Mesendoderm (in vitro differentiated cells): ENCODE measurements at places on chromosomes 1 and 21.
A peak's percentile ranks its signal among the peaks of the same experiment; 100 is the strongest.

- no peak for DNase-seq
Measured at GRCh38 chr1:58094221-58094620, 452.3 kb downstream of the OMA1 start.

- peak; percentile 55 for DNase-seq
Measured at GRCh38 chr1:86503406-86504136, 34.8 kb downstream of the CLCA1 start.

DNA sequence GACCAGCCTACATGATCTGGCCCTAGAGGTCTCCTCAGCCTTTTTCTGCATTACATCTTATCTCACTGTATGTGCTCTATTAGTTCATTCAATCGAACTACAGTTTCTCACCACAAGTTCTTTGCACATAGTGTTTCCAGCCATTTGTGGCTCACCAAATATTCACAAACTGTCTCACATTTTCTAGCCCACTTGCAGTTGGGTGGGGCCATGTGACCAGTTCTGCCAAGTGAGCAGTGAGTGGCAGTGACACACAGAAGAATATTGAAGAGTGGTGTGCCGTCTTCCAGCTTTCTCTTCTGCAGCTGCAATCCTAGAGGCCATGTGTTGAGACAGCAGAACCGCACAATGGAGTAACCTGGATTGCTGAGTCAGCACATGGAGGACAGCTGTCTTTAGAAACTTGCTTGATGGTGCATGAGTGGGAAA is 103.2 kb upstream of the ZNF644 start:
- DNase-seq, result no peak

GRCh38 chr1:13945856-13946255 is 245.9 kb downstream of the PRDM2 start:
- no peak for DNase-seq

DNA sequence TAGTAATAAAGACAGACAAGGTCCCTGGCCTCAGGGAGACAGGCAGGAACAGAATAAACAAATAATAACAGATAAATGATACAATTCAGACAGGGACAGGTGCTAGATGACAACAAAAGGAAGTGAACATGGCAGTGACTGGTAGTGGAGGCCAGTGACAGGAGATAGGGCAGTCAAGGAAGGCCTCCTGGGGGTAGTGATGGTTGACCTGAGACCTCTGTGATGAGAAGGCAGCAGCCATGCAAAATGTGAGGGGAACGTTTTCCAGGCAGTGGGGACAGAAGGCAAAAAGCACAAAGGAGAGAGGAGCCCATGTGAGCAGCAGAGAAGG is 18.5 kb downstream of the OPTC start:
- DNase-seq, result no peak

- no peak for DNase-seq
Measured at GRCh38 chr21:19236209-19236608, 832.6 kb upstream of the TMPRSS15 start.

DNA sequence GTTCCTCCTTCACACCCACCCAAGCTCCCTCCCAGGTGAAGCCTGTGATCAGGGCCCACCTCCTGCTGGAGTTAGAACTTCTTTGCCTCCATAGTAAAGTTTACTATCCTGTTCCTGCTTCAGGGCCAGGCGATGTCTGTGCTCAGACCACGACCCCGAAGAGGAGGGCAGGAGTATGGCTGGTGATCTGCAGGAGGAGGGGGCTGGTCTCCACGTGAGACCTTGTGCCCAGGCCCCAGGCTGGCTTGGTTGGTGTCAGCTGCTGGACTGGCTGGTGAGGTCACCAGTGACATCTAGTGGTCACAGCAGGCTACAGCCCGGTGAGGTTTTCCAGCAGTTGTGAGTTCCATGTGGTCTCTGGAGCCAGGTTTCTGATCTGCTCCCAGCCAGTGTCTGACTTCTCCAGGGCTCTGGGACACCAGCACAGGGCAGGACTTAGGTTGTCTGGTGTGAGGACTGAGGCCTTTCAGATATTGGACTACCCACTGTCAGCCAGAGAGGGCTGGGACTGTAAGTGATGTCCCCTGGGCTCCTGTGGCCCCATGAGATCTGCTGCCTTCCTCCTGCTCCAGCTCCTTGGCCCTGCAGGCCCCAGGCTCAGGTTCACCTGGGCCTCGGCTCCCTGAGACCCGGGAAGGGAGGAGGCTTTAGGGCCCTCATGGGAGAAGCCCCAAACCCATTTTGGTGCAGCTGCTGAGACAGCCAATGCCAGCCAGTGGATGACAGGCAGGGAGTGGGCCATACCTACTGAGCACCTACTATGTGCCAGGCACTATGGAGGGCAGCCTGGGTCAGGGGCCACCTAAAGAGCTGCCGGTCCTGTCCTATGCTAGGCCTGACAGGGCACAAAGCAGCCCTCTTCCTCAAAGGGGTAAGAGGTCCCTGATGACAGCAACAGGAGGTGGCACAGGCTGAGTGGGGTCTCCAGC is 6.0 kb upstream of the UBL4B start:
- DNase-seq, result peak; percentile 87
